NCI-H69 (cell line): ENCODE measurements at places on chromosomes 5 and 9.

- peak; percentile 52 for DNase-seq
Measured at GRCh38 chr5:119435436-119436132, 16.7 kb upstream of the HSD17B4 start.

- peak; percentile 86 for DNase-seq
Measured at GRCh38 chr5:74200560-74200959, 440.0 kb downstream of the ENC1 start.

GRCh38 chr9:137023157-137023556, 4.9 kb downstream of the ABCA2 start:
- DNase-seq: no peak

GRCh38 chr5:58787987-58788386, 205.1 kb downstream of the RAB3C start:
- DNase-seq: peak; percentile 99

GRCh38 chr5:67289763-67290521, 93.3 kb upstream of the CD180 start:
- no peak for DNase-seq

GRCh38 chr9:36793277-36793676, 220.6 kb downstream of the MELK start:
- peak; percentile 46 for DNase-seq

DNA sequence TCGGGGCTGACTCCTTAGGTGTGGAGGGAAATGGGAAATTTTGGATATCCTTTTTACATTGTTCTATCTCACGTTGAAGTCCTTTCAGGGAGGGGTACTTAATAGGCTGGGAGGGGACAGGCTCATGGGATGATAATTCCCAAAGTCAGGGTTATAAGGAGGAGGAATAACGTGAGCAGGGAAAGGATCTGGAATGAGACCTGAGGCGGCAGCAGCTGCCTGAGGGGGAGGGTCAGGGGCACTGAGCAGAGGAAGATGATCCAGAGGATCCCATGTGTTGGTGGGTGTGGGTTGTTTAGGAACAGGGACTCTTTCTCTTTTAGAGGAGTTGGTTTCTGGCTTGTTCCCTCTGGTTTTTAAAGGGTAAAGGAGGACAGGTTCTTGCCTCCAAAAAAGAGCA, 18.7 kb downstream of the IFT74 start:
- no peak for DNase-seq

GRCh38 chr5:107915176-107915812, 244.6 kb upstream of the EFNA5 start:
- no peak for DNase-seq

GRCh38 chr5:79576606-79577289, 35.5 kb upstream of the TENT2 start:
- no peak for DNase-seq

- no peak for DNase-seq
Measured at GRCh38 chr5:52682492-52682891, 105.2 kb upstream of the ITGA1 start.

- DNase-seq: peak; percentile 9
Measured at GRCh38 chr5:115683081-115683480, 57.2 kb upstream of the TMED7 start.

DNA sequence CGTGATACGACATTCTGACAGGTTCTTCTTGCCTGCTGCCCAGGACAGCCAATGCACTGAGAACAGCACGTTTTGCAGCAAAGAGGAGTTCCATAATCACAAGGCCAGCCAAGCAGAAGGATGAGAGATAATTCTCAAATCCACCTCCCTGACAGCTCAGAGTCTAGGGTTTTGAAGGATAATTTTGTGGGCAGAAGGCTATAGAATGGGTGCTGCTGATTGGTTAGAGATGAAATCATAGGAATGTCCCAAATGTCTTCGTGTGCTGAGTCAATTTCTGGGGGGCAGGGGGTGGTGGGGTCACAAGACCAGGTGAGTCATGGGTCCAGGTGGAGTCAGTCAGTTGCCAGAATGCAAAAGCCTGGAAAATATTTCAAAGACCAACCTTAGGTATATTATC, 175.5 kb upstream of the SLC30A5 start:
- no peak for DNase-seq

- DNase-seq: no peak
Measured at GRCh38 chr5:77418162-77418561, 74.0 kb downstream of the WDR41 start.

GRCh38 chr9:125343518-125344275, 82.1 kb downstream of the GAPVD1 start:
- peak; percentile 94 for DNase-seq

- DNase-seq: no peak
Measured at GRCh38 chr5:172849606-172850453, 15.8 kb downstream of the ERGIC1 start.

DNA sequence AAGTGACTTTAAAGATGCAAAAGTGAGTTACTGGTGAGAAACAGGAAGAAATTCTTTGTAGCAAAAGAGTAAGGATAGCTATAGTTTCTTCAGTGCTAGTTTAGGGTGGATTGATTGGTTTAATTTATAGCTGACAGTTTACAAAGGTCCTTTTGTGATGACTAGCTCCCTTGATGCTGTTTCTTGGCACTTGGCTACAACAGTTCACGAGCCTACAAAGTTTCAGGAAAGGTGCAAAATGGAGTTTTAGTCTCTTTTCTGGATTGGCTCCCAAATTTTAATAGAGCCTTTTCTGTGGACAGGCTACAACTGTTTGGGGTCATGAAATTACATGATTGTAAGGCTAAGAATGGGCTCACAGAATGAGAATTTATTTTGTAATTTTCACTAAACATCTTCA, 40.9 kb upstream of the BNIP1 start:
- no peak for DNase-seq

- no peak for DNase-seq
Measured at GRCh38 chr5:1639757-1640156, 116.0 kb upstream of the LPCAT1 start.

DNA sequence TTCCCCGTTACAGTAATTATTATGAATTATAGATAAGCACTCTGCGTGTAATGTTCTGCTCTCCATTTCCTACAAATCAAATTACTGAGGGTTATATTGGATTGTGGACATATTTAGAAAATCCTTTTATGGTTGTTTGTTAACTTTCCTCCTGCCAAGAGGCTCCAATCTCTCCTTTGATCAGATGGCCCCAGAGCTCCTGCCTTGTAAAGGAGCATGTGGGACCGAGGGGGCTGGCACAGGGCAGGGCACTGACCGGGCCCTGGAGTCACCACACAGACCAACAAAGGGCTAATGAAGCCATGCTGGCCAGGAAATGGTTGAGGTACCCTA, 415.9 kb downstream of the EFNA5 start:
- no peak for DNase-seq

GRCh38 chr9:75238311-75238976, 150.1 kb downstream of the OSTF1 start:
- peak; percentile 74 for DNase-seq
